Glutamatergic neuron (in vitro differentiated cells): ENCODE measurements at places on chromosomes 2 and 18.

GRCh38 chr18:74797577-74798151, 200.0 kb downstream of the ZNF407 start:
- DNase-seq, result no peak

DNA sequence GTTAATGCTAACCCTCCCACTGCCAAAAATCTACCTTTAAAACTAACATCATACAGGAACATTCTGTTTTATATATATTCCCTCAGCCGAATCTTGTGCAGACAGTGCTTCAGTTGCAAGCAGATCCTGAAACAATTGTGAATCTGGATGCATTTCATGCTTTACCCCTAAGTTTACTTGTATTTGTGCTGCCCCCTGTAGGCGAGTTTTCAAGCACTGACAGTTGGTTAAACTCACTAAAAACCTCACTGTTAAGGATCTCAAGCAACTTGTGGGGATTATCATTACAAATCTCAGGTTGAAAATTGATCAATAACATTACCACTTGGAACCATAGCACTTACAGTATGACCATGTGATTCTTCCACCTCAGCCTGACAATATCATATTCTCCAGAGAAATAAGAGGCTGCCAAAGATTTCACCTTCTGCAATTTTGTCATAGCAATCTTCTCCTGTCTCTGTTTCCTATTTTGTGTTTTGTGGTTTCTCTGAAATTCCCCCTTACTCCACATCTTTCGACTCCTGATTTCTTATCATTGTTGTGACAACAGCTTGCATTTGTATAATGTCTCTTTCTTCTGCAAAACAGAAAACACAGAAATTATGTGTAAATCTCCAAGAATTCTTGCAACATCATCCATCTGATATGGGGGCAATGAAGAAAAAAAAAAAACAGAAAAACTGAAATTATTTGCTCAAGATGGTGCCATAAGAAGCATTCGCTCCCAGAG, 354.6 kb upstream of the SETBP1 start:
- DNase-seq, result peak; percentile 75

DNA sequence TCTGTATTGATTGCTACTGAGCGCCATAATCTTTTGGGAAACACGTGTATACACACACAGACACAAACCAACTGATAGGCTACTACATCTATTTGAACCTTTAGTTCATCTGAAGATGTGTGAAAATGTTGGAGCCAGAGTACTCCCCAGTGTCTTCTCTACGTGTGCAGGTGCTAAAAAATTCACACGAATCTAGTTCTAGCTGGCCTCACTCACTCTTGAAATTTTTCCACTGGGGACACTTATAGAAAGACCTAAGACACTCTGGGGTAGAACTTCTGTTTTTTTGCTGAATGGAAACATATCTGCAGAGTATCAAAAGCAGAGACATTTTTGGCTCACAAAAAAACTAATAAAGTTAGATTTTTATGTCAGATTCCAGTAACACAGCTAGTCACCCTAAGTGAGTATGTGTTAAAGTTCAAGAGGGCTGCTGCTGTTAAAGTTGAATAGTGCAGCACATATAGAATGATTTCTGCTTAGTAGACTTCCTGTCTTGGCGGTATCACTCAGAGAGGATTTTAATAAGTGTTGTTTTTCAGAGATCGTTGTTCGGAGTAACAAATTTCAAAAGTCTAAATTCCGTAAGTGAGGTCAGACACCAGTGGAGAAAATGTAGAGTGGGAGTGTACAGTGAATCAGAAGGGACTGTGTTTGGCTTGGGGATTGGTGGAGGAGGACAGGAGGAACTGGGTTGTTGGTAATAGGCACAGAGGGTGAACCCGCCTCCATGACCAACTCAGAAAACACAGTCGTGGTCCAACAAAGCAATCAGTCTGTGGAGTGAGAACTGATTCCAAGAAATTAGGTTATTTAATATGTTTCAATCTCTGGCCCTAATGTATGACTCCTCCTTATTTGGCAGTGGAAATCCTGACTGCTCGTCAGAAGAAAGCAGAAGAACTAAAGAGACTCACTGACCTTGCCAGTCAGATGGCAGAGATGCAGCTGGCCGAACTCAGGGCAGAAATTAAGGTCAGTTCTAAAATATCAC, 43.1 kb downstream of the KCTD18 start:
- DNase-seq, result no peak

DNA sequence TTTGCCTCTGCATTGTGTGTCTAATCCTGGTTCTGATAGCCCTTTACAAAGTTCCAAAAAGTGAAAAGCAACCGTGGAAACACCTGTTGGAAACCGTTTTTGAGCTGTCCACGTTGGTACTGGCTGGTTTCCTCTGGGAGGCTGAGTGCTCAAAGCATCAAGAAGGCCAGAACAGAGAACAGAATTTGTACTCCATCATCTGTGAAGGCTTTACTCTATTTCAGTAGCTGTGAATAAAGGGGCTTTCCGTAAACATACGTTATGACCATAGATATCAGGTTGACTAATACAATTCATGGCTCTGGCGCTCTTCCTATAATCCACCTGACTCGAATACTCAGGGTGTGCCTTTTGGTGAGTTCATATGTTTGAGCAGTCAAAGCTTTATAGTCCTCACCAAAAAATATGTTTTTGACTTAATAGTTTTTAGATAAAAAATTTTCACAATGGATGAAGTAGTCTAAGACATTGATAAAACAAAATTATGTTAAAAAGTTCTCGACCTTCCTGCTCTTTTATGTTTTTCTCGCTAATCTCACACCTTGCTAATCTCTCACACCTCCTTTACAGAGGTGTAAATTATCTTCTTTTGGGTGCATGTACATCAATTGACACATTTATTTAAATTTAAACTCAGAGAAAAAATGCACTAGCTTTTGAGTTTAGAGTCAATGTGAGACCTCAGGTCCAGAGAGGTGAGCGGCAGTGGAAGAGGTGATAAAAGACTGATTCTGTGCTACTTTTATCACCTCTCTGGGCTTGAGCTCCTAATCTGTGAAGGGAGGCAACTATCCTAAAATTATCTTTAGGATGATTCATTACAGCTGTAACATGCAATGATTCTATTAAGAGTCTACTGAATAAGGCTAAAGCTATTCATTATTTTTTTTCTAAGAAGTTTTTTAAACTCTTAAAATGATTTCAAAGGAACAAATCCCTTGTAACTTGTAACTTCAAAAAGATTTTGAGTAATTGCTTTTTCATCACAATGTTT, 65.3 kb downstream of the CXCR4 start:
- no peak for DNase-seq

- DNase-seq, result no peak
These were observed 128.0 kb downstream of the ASB1 start for GRCh38 chr2:238554468-238555315.

GRCh38 chr2:195543063-195543462, 114.0 kb upstream of the SLC39A10 start:
- no peak for DNase-seq

DNA sequence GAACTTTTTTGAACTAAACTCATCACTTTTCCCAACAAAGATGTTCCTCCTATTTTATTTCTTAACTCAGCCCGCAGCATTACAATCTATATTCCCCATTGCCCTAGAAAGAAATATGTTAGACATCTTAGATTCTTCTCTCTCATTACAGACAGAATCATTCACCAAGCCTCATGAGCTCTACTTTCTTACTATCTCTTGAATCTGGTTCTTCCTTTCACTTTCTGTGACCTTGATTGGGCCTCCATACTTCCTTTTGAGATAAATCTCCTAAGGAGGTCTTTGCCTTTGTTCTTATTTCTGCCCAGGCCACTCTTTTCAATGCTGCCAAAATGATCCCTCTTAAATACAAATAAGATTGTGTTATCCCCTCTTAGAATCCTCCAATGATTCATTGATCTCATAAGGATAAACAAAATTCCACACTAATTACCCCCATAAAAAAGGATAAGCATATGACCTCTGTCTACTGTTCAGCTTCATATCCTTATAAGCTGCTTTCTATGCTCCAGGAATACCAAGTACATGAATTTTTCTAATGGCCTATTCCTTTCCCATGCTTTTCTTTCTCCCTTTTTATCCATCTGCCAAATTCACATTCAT, 400.0 kb downstream of the ARHGAP15 start:
- DNase-seq, result no peak

DNA sequence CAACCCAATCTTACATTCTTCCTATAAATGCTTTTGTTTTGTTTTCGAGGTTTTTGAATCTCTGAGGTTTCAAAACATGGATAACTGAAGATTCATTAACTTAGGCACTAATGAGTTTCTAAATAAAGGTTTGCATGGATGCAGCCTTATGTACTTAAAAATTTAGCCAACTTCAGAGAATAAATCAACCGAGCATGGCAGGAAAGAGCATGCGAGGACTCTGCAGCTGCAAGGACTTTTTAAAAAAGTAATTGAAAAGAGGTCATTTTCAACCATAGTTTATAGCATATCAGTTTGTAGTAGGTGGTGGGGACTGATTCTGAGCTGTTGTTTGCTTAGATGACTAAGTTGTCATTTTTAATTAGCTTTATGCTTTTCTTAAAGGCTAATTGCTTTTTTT, 567.0 kb upstream of the ZEB2 start:
- DNase-seq, result no peak

GRCh38 chr18:12631831-12632477, 26.0 kb downstream of the SPIRE1 start:
- no peak for DNase-seq

DNA sequence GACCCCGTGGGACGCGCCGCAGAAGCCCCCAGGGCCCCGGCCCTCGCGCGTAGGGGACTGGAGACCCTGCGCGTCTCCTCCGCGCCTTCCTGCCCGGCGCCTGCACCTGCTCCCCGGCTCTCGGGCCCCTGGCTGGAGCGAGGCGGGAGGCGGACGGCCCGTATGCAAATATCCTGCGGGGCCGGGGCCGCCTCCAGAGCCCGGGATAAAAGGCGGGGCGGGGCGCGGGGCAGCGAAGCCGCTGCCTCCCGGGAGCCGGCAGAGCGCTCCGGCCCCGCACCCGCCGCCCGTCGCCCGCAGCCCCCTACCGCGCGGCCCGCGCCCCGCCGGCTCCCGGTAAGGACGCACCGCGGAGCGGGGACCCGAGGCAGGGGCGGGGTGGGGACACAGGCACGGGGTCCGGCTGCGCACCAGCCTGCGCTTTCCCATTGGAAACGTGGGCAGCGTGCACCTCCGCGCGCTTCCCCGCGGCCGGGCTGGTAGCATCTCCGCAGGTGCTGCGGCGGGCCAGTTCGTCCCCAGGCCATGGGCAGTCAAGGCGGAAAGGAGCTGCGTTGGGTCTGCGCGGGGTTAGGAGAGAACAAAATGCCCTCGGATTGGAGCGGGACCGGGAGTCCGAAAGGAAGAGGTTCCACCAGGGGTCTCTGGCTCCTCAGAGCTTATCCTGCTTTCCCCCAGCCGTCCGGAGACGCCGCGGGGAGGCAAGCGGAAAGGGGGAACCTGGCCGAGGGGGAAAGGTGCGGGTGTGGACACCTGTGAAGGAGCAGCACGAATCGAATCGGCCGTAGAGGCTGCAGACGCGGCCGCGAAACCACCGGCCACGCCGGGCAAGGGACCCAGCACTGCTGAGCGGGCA, at the start of gene ATP6V1C2:
ATP6V1C2 (plus strand) TSS at position 235 of the 856 bp plus-strand sequence. CDS start 1,220 bp downstream, outside the sequence.
- DNase-seq, result peak; percentile 76

DNA sequence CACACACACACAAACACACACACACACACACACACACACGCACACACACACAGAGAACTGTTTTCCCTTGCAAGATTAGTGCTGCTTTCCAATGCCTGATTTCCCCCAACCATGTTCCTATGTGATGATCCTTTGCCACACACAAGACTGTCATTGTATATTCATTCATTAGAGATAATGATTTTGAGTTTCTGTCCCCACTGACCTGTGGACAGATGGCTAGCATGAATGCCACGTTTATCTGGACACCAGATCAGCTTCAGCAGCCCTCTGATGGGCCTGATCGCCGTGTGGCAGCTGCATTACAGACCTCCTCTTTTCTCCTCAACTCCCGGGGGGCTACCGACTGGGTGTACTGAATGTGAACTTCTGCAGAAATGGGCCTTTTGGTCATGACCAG, 353.0 kb downstream of the MYCN start:
- DNase-seq, result peak; percentile 80

DNA sequence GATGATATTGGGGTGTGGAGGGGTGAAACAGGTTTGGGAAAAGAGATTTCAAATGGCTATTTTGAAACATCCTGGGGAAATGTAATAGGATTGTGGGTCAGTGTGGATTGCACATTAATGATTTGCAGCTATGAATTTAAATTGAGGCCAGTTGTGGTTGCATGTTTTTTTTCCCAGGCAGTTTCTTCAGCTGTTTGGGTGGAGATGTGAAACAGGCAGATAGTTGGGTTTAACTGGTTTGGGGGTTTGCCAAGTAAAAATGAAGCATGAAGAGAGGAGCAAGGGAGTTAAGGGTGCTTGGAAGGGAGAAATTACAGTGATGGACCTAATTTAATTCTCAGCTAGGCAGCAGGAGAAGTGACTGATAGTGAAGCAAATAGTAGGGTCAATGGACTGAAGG, 16.8 kb downstream of the GPD2 start:
- no peak for DNase-seq

GRCh38 chr2:45237850-45238542, 228.7 kb upstream of the SIX2 start:
- DNase-seq, result no peak

DNA sequence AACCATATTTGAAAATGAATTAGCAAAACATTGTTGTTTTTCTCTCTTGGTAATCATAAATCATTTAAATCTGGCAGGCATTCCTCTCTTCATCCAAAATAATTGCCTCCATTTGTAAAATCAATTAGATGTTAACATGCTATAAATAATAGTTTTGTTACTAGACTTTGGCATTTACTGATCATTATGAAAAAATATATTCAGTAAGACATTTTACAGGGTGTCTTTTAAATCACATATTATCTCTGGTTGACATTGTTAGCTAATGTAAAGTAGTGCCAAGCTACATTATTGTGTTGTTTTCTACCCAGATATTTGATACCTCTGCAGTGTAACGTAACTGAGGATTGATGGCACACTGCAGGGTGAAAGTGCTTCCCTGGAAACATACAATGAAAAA, 31.8 kb upstream of the DLX1 start:
- no peak for DNase-seq

DNA sequence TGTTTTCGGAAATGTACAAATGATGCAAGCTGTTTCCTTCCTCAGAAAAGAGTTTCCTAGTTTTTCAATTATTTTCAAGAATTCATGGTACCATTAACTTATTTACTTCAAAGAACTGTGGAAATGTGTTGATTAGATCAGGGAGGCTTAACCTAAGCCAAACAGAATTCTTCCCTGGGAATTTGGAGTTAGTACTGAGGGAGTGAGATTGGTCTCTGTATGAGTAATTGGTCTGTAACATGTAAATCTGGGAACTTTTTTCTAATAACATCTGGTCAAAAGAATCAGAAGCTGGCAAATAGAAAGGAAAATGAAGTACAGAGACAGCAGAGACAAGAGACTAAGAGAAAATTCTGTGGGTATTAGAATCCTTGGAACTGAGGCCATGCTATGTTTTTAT, 145.8 kb downstream of the BABAM2 start:
- DNase-seq, result no peak

DNA sequence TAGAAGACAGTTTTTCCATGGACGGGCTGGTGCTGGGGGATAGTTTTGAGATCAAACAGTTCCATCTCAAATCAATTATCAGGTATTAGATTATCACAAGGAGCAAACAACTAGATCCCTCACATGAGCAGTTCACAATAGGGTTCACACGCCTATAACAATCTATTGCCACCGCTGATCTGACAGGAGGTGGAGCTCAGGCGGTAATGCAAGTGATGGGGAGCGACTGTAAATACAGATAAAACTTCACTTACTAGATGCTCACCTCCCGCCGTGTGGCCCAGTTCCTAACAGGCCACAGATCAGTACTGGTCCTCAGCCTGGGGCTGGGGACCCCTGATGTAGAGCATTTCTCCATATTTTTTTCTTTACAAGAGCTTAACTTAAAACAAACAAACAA, 203.6 kb downstream of the CDH7 start:
- DNase-seq, result no peak

- DNase-seq, result no peak
These were observed 429.6 kb downstream of the NCKAP5 start for GRCh38 chr2:133138693-133139092.
